ENCODE measurements at places on chromosomes 16 and 17. TPM values are rescaled to one million over a fixed set of nuclear protein-coding genes. Genes with fewer than 3 reads are reported as not detected.

DDX19B gene
- 35.8 TPM for total RNA-seq

CHST4 gene
- total RNA-seq = not detected

TEKT1 gene
- total RNA-seq = not detected

RAPGEFL1 gene
- total RNA-seq = 2.2 TPM

ABCC11 gene
- total RNA-seq = not detected

GHDC gene
- 12.4 TPM for total RNA-seq

SCNN1B gene
- total RNA-seq = 1.6 TPM

FBXW10B gene
- 0.98 TPM for total RNA-seq

PLD6 gene
- 3.3 TPM for total RNA-seq

CD68 gene
- total RNA-seq = 7.5 TPM

KRT16 gene
- total RNA-seq = not detected

IQCK gene
- 16.0 TPM for total RNA-seq

KCTD11 gene
- total RNA-seq = 2.6 TPM

SLC16A13 gene
- total RNA-seq = 2.0 TPM

HCRT gene
- total RNA-seq = not detected

FOXN1 gene
- total RNA-seq = not detected
